ENCODE measurements at places on chromosomes 4 and X.

- DNase-seq = no peak
Observed at GRCh38 chr4:38993683-38994082, 38.5 kb downstream of the TMEM156 start.

DNA sequence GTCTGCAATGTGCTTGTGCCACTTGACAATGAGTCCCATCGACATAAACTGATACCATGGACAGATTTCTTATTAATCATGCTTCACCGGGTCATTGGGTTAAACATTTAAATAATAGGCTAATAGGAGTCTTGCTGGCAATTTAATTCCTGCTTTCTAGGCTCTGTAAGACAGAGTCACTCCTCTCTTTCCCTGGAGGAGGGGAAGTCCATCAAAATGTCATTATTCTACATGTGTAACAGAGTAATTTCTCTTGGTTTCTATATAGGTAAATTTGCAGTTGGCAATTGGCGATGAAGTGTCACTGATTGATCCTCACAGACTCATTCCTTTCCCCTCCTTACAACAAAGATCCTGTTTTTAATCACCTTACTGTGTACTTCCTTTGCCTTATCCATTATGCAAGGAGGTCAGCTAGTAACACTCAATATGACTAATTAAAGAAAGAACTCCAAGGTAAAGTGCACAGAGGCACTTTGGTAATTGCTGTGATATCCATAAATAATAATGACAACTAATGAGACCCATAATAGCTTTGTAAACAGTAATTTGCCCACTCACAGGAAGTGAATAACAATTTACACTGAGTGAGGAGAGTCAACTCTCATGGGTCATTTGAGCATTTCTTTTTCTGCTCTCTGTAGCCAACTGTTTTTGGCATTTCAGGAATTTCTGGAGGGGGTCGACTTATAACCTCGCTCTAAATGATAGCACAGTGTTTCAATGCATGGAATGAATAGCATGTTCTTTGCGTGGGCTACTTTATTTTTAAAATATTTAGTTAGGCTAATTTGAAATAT, 184.0 kb downstream of the UGT8 start:
- DNase-seq = no peak

- peak; percentile 13 for DNase-seq
Observed at GRCh38 chr4:17112292-17112659, 213.8 kb upstream of the LDB2 start.

- DNase-seq = no peak
Observed at GRCh38 chrX:129609395-129609794, 45.4 kb downstream of the APLN start.

- no peak for DNase-seq
Observed at GRCh38 chr4:94116842-94117241, 90.8 kb upstream of the SMARCAD1 start.

GRCh38 chr4:154010371-154010770, 221.5 kb upstream of the SFRP2 start:
- DNase-seq = no peak

DNA sequence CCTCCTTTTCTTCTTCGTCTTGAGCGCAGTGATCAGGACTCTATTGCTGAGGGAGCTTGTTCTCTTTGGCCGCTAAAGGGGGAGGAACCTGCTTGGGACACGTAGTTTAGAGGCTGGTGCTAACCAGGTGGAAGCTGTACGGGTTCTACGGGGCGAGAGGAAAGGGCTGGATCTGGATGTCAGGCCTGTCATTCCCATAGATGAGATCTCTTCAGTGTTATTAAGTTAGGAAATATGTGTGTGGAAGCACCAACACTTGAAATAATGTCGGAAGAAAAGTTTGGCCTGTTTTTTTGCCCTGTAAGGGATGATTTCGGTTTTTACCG, 643 bp downstream of the SRP72 start:
- no peak for DNase-seq

GRCh38 chr4:71232056-71232430, 106.8 kb upstream of the SLC4A4 start:
- no peak for DNase-seq

- DNase-seq = no peak
Observed at GRCh38 chr4:100819505-100819904, 301.7 kb upstream of the EMCN start.

- no peak for DNase-seq
Observed at GRCh38 chr4:188168726-188169373, 29.6 kb downstream of the TRIML1 start.

DNA sequence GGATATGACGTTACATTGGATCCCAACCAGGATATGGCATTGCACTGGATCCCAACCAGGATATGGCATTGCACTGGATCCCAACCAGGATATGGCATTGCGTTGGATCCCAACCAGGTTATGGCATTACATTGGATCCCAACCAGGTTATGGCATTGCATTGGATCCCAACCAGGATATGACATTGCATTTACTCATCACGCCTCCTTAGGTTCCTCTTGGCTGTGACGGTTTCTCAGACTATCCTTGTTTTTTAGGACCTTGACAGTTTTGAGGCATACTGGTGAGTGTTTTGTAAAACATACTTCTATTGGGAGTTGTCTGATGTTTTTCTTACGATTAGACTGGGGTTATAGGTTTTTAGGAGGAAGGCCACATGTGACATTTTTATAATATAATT, 5.4 kb upstream of the ACSL1 start:
- no peak for DNase-seq

DNA sequence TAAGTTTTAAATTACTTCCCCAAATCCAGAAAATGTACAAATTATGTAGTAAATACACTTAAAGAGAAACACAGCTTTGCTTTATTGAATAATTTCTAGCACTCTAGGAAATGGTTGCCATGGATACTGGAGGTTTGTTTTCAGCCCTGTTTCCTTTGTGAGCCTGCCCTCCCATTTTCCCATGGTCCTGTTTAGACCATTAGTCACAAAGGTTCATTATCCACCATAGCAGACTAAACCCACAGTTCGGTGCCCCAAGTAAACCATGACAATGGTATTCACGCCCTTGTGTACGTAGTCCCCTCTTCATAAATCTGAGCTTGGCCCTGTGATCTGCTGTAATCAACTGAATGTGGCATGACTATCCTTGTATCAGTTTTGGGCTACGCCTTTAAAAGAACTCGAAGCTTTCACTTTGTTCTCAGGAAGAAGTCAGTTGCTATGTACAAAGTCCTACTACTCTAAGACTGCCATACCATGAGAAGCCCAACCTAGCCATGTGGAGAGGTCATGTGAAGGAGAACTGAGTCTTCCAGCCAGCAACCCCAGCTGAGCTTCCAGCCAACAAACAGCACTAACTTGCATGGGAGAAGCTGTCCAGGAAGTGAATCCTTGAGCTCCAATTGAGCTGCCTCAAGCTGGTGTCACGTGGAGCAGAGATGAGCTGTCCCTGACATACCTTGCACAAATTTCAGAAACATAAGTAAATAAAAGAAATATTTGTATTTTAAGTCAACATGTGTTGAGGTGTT, 300.4 kb downstream of the LDB2 start:
- DNase-seq = no peak

Measured in heart right ventricle (tissue), 16 donors.